ENCODE measurements at places on chromosomes 2 and 18.

DNA sequence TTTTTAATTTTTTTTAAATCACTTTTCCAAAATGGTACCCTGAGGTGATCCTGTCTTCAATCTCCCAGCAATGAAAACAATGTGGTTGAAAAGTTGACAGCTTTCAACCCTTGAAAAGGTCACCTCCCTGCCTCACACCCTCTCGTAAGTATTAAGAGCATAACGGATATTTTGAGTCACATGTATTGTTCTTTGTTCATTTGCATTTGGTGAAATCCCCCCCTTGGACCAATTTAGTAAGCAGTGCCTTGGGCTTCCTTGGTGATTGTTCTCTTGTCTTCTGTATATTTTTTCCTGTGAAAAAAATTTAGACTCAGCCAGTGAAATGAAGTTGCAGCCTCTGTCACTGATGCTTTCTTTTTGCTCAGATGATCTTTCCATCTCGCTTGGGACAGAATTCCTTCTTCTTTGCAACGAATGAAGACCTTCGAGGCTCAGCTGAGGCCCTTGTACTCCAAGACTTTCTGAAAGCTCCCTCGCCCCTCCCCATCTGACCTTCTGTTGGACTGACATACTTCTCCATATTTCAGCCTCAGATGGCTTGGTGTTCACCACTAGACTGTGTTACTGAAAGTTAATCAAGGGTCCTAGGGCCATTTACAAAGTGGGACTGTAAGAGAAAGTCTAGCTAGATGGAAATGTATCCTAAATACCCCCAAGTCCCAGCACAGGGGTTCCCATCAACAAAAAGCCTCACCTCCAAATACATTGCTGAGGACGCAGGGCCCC lies 158.4 kb downstream of the BCL2 start:
- no peak for DNase-seq

DNA sequence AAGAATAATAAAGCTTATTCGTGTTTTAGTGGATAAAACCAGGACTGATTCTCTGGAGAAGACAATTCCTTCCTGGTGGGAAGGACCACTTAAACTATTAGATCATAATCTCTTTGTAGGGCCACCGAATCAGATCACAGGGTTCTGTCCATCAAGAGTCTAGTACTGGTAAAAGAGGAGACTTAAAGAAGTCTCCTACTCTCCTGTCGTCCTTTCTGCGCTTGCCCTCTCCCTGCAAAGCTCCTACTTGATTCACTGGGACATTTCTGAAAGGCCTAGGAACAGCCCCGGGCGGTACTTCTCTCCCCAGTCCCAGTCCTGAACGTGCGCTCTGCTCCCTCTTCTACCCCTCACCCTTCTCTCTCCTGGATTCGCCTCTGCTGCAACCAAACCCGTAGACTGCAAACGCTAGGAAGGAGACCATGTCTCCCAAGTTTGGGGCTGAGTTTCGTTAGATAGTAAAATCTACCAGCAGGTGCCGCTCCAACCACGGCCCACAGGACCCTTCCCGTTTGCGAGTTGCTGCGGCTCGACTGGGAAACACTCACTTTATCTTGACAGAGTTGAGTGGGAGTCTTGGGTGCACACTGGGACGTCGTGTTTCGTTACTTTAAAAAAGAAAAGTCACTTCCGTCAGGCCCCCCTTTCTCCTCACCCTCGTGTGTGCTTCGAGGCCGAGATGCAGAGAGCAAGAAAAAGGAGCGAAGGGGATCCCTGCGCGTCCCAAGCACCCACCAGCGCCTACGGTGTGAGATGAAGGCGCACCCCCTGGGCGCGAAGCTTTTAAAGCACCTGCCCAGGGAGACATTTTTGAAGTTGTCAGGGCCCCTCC lies 923 bp downstream of the FIGLA start:
- DNase-seq = peak; percentile 71

DNA sequence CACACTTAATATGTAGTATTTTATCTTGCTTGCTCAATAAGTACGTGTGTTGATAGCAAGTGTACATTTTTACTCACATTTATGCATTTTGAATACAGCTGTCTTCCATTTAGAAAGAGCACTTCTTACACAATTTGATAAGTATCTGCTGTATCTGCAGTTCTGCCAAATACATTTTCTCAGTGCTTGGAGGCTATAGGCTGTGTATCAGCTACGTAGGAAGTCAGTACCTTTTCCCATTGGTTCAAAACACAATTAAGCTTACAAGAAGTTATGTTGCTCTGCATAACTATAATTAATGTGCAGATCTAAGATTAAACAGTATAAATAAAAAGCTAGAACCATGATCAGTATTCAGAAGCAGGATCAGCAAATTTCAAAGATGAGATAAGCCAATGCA lies 503.6 kb upstream of the SMIM21 start:
- no peak for DNase-seq

GRCh38 chr2:82282111-82282882 lies 1977.7 kb upstream of the LRRTM1 start:
- no peak for DNase-seq

GRCh38 chr18:34775461-34775860 lies 65.4 kb downstream of the DTNA start:
- no peak for DNase-seq

DNA sequence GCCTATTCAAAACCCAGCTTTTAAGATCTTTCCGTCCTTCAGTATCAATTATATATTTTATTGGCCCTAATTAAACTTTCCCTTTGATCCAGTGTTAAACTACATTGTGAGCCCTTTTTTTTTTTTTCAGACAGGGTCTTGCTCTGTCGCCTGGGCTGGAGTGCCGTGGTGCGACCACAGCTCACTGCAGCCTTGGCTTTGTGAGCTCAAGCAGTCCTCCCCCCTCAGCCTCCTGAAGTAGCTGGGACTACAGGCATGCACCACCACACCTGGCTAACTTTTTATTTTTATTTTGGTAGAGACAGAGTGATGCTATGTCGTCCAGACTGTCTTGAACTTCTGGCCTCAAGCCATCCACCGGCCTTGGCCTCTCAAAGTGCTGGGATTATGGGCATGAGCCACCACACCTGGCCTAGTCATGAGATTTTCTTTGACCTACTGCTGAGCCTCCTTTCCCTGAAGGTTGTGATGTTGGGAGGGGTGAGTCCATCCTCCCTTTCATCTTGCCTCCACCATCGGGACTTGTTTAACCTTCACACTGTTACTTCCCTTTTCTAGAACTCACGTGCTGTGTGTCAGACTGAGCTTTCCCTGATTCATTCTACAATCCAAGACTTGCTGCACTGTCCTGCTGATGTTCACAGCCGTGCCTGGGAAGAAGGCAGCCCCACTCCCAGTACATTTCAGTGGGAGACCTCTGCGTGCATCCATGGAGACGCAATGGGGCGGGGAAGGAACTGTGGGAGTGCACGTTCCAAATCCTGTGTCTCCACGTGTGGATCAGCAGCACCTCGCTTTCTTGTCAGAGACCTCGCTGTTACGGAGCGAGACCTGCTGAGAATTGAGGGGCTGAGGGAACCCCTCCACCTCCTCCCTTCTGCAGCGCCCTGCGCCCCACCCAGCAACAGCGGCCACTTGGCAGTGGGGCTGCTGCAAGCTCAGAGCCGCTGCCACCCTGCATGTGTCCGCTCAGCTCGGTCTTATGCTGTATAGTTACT lies 10.8 kb downstream of the OXER1 start:
- DNase-seq = peak; percentile 71

DNA sequence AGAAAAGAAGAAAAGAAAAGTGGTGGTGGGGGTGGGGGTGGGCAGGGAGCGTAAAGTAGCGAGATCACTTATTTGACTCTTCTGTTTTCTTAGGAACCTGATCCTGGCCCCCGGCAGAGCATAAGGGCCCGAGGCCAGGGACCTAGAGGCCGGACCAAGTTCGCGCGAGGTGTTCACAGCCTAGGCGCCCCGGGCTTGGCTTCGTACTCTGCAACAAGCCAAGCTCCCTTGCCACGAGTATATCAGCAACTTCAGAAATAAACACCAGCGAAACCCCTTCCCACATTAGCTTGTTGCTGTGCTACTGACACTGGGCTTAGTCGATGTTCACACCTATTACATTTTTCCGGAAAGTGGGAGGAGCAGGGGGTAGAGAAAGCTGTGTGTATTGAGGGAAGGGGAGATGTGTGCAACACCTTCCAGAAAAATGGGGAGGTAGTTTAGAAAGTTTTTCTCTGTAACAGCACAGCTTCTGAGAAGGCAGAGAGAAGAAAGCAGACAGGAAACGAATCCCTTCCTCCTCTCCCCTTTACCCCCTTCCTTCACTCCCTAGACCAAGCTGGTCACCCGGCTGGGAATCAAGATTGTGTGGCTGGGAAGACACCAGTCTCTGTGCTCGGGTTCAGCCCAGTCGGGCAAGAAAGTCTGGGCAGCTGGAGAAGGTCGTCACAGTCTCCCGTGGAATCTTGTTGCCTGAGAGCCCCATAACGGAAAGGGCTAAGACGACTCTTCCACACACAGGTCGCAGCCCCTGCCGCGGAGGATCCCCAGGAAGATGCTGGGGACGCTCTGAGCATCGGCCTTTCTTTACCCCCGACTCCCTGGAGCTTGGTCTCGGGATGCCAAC lies 12.0 kb upstream of the SATB2 start:
- DNase-seq = no peak

GRCh38 chr18:70329071-70329470 lies 40.2 kb downstream of the SOCS6 start:
- peak; percentile 44 for DNase-seq

GRCh38 chr18:10270151-10270571 lies 184.3 kb upstream of the APCDD1 start:
- DNase-seq = no peak

GRCh38 chr2:160479269-160479668 lies 14.3 kb downstream of the RBMS1 start:
- DNase-seq = no peak

DNA sequence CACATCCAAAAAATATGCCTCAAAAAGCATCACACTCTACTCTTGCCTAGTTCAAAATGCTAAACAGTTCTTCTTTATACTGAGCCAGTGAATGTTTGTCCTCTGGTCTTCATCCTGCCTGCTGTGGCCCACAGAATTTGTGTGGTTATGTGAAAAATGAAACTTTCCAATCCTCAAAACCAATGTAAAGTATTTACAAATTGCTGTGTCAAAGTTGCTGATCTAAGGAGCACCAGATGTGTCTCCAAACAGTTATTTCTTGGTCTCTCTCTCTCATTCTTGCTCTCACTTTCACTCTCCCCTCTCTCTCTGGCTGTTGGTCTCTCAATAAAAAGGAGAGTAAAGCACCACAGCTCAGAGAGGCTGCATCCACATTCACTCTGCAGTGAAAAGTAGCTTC lies 23.0 kb downstream of the EPHA4 start:
- DNase-seq = no peak

- DNase-seq = no peak
Observed at GRCh38 chr2:25339791-25340180, 1.9 kb downstream of the DNMT3A start.

All from MV-4-11 (cell line).